AG10803 (cell line): ENCODE measurements at places on chromosomes 16 and 17.

DNA sequence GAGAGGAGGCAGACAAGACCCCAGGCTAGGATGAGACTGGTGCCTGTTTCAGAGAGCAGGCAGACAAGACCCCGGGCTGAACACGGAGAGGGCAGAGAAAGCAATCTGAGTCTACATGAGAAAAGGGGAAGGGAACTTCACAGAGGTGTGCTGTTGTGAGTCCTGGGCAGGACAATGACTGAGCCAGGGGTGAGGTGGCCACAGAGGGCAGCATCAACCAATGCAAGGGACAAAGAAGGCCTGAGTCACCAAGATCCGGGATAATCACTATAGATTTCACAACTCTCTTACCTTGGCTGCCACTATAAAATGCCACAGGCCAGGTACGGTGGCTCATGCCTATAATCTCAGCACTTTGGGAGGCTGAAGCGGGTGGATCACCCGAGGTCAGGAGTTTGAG is 89.0 kb downstream of the SLC39A11 start:
- no peak for DNase-seq

GRCh38 chr16:70670175-70670574 is 15.7 kb downstream of the MTSS2 start:
- DNase-seq = no peak

- peak; percentile 82 for DNase-seq
These were observed 6.7 kb downstream of the ITGA3 start for GRCh38 chr17:50062293-50063243.

- DNase-seq = peak; percentile 64
These were observed 8.0 kb upstream of the WFDC1 start for GRCh38 chr16:84286578-84287240.

DNA sequence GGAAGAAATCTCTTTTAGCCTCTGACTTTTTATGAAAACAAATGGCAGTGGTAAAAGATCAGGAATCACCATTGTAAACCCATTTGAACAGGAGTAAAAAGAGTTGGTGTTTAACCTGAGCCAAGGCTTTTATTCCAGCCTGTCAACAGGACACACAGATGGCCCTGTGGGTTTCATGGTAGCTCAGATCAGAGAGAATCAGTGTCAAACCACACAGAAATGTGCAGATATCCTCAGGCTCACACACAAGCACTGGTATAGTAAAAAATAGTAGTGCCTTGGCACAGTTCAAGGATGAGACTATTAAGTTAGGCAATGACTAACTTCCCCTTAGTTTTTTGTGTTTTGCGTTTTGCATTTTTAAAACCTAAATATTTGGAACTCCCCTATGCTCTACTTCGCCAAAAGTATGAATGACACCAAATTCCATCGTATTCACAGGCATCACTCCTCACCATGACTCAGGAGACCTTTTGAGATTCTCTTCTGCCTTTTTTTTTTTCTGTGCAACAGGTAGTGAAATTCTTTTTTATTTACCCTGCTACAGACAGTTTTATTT is 1200.0 kb downstream of the CDH11 start:
- DNase-seq = no peak

DNA sequence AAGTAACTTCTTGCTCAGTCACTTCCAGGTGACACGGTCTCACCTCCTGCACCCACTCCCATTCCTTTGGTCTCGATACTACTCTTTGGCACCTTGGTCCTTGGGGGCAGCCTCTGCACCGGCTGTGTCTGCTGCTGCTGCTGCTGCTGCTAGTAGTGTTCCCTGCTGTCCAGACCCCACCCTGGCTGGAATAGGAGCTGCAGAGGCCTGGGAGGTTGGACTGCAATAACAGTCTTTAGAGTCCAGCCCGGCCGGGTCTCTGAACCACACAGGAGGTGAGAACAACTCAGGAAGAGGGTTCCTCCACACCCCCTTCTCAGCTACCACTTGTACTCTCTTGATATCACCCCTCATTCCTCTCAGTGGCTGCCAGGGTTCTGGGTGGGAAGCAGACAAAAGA is 231.1 kb upstream of the NLRP1 start:
- DNase-seq = no peak

DNA sequence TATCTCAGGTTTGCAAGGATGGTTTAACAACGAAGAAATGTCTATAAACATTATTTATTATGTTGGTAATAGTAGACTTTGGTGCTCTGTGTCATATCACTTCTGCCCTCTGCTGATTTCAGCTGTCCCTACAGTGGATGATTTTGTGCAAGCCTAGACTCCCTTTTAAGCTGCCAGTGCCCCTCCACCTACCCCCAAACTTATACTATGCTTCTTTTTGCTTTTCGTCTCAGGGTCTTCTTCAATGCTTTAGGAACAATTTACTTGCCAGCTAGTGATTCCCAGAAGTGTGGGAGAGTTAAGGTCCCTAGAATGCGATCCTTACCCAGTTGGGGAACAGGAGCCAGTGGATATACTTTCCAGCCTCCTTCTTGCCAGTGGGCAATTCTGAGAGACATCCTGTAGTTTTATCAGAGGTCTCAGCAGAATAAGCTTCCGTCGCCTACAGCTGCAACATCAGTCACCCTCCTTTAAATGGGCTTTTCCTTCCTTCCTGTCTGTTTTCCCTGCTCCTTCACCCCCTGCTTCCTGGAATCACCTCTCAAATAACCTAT is 4.1 kb downstream of the ICAM2 start:
- no peak for DNase-seq

GRCh38 chr17:50060951-50061712 is 5.2 kb downstream of the ITGA3 start:
- DNase-seq = peak; percentile 78

DNA sequence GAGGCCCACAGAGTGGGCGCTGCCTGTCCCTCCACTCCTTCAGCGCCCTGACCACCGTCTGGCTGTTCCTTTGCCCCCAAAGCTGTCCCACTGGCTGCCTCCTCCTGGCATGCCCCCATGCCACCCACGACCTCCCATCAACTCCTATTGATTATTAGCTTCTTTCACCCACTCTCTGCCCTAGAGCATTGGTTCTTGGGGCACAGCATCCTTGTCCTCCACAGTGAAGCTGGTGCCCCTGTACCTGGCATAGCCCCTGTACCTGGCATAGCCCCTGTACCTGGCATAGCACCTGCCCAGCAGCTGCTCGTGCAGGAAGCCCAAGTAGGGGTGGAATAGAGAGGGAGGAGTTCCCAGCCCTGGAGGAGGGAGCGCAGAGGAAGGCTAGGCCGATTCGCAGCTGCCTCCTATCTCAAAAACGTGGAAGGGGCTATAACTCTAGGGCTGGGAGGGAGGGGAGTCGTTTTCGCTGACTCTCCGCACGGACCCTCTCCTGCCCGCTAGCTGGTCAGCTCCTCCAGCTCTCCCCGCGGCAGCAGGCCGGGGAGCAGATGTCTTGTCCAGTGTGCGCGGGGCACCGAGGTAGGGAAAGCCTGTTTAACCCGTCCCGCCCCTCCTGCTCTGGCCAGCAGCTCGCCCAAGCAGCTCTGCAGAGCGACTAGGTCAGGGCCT is 5.7 kb upstream of the ACTG1 start:
- DNase-seq = no peak

- no peak for DNase-seq
These were observed at the start of gene FBXL16 for GRCh38 chr16:705431-706188. TSS of gene FBXL16 (minus strand) at chr16:705801. CDS start at chr16:697405, 8,396 bp downstream.

GRCh38 chr16:81758376-81758775 is 20.7 kb upstream of the PLCG2 start:
- no peak for DNase-seq

GRCh38 chr16:55849536-55849935 is 16.6 kb upstream of the CES1 start:
- DNase-seq = no peak

DNA sequence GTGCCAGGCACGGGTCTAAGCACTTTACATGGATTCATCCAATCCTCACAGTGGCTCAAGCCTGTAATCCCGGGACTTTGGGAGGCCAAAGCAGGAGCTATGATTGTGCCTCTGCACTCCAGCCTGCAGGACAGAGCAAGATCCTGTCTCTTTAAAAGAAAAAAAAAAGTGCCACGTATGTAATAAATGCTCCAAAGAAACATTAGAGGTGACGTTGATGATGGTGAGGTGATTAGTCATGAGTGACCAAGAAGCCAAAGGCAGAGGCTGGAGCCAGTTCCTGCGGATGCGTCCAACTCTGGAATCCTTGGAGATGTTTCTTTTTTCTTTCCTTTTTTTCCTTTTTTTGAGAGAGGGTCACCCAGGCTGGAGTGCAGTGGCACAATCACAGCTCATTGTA is 59.4 kb upstream of the SIAH1 start:
- peak; percentile 84 for DNase-seq

- DNase-seq = no peak
These were observed 34.5 kb upstream of the GPRC5B start for GRCh38 chr16:19919142-19919541.
